CD8-positive, alpha-beta memory T cell (primary cell): ENCODE measurements at places on chromosomes 6 and 20.

- DNase-seq, result no peak
These were observed 63.1 kb downstream of the SEC63 start for GRCh38 chr6:107894809-107895396.

- peak; percentile 61 for DNase-seq
These were observed 49.7 kb upstream of the BHLHE23 start for GRCh38 chr20:63056236-63057170.

- DNase-seq, result no peak
These were observed 239.4 kb downstream of the PHACTR1 start for GRCh38 chr6:12955956-12956355.

GRCh38 chr6:116217069-116217468 lies 36.8 kb downstream of the TSPYL4 start:
- DNase-seq, result peak; percentile 46

- no peak for DNase-seq
These were observed 764.0 kb upstream of the CITED2 start for GRCh38 chr6:140138311-140139010.

- DNase-seq, result no peak
These were observed 48.6 kb upstream of the SLC16A10 start for GRCh38 chr6:111038534-111039252.

DNA sequence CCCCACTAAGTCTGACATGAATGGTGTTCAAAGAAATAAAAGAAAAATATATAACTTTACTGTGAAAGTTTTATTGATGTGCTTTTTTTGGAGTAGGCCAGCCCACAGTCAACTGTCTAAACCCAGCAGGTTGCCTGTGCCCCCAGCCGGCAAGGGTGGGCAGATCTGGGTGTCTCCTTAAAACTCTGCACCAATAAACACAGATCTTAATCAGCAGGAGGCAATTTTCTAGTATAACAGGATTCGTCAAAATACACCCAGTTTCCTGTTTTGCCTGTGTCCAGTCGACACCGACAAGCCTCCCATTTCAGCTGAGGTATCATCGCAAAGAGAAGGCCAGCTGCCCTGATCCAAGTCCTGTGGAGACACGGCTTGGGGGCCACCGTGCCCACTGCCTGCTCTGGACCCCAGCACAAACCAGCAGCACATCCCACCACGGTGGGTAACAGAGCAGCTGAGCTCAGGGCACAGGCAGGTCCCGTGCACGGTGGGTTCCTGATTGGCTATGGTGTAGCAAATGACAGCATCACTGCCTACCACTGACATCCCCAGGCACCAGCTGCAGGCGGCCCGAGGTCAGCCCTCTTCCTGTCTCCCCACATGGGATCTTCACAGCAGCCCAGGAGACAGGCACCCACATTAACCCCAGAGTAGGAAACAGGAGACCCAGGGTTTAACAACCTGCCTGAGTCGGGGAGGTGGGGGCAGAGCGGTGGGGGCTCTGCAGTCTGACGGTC lies 15.7 kb downstream of the BMP7 start:
- DNase-seq, result no peak

GRCh38 chr6:23073821-23074220 lies 504.5 kb downstream of the HDGFL1 start:
- DNase-seq, result no peak

DNA sequence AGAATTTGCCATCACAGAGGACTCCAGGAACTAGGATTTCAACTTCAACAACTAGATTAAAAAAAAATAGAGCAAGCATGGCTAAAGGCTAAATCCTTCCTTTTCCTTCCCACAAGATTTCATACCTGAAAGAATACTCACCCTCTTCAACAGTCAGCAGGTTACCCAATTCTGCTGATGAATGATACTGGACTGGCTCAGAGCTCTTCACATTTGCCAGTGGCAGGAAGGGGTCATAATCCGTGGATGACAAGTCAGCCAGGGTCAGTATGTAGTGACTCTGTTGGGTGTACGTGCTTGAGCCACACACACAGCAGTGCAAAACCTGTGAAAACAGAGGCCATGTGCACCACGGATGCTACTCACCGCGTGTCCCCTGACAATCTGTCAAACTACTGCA lies 152.9 kb downstream of the INSM1 start:
- DNase-seq, result no peak

DNA sequence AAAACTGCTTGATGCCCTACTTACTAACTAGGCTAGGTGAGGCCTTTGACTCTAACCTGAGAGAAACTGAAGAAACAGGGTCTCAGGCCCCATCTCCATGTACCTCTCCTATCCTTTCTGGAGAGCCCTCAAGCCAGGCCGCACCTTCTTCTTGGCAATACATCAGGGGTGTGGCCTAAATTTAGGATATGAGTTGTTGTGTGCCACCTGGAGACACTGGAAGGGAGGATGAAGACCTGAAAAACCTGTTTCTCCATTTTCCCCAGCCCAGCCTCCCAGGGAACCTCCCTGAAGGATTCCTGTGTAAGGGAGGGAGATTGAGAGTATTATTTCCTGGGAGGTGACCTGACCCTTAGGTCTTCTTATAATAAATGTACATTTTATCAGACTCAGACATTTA lies 3.1 kb downstream of the LY6G6D start:
- DNase-seq, result no peak

- no peak for DNase-seq
These were observed 87.5 kb downstream of the SAMD5 start for GRCh38 chr6:147595961-147596360.

DNA sequence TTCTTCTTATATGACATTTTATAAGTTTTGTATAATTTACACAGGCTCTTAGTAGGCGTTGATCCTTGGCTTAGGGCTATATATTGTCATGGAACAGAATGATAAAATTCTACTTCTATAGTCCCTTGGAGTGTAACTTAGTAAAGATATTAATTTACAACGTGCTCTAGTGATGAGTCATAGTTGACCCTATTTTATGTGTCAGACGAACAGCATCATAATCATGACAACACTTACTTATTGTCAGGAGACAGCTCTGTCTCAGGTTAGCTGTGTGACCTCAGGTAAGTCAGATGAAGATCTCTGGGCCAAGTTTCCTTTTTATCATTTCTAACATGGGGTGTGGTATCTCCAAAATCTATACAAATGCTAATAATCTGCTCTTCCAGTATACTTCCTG lies 473.5 kb downstream of the UTRN start:
- DNase-seq, result no peak

- no peak for DNase-seq
These were observed 30.1 kb downstream of the CITED2 start for GRCh38 chr6:139344186-139344963.

DNA sequence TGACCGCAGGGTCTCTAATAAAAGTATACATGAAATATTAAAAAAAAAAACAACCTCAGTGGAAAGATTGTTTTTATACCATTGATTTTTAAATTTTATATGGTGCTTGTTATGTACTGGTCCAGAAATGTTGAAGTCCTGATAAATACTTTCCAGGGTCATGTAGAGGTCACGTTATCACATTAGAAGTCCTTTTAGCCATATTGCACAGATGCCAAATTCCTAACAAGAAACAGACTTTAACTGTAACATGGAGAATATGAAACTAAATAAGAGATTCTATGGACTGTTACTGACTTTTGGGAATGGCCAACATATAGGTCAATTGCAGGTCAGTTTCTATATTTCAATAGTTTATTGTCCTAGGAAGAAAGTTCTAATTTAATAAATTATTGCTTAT lies 89.0 kb downstream of the ADGRB3 start:
- no peak for DNase-seq

DNA sequence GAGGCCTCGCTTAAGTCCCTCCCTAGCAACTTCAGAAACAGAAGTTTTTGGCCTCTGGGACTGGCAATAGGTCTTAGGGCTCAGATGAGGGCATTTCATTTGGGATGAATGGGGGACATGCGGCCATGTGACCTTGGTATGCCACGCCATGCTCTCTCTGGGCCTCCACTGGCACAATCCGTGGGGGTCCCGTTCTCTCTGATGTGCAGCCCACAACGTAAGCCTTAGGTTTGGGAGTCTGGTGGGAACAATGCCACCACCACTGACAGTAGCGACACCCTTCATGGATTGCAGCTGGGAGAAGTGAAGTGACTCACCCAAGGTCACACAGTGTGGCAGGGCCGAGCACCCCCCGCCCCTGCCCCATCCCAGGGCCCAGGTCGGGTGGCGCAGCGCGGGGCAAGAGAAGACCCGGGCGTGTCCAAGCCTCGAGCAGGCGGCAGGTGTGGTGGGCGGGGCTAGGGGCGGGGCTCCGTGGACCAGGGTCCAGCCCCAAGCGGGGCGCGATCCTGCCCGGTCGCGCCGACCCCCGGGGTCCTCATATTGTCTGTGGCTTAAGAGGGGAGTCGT lies 864 bp upstream of the CEBPB start:
- DNase-seq, result no peak

- DNase-seq, result peak; percentile 25
These were observed 2177.4 kb upstream of the DEFB115 start for GRCh38 chr20:29079769-29080690.

- no peak for DNase-seq
These were observed 53.6 kb upstream of the FAM83D start for GRCh38 chr20:38872491-38873049.

GRCh38 chr6:158053377-158054313 lies 72.0 kb downstream of the SYNJ2 start:
- DNase-seq, result no peak

GRCh38 chr20:47686545-47686944 lies 98.7 kb downstream of the SULF2 start:
- no peak for DNase-seq

DNA sequence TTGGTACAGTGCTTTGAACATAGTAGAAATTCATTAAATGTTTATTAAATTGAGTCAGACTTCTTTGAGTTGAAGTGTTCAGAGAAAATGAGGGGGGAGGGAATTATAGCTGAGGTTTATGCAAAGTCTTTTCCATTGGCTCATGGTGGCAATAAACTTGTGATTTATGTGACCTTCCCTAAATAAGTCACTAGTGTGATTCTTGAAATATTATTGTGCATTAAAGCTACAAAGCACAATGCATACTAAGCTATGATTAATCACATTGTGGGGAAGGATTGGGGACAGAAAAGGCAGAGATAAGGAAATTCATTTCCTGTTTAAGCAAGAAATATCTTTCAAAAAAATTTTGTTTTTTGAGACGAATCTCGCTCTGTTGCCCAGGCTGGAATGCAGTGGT lies 877.5 kb downstream of the TFAP2A start:
- DNase-seq, result no peak

DNA sequence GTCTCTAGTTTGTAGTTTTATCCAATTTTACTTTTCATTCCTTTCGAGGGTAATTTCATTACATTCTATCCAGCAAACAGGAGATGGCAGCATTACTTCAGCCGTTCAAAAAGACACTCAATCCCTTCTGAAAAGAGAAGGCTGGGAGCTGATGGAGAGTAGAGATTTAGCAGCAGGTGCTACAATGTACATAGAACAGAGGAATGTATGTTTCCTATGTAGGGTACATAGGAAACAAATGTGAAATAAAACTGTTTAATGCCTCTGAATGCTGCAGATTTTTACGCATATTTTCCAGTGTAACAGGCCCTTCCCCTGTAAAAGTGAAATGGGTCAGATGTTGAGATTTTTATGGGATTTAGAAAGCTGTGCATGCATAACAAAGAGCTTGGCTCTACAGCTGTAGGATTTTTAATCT lies 16.0 kb downstream of the RPS12 start:
- DNase-seq, result no peak

GRCh38 chr6:21733311-21733710 lies 139.8 kb downstream of the SOX4 start:
- DNase-seq, result no peak

DNA sequence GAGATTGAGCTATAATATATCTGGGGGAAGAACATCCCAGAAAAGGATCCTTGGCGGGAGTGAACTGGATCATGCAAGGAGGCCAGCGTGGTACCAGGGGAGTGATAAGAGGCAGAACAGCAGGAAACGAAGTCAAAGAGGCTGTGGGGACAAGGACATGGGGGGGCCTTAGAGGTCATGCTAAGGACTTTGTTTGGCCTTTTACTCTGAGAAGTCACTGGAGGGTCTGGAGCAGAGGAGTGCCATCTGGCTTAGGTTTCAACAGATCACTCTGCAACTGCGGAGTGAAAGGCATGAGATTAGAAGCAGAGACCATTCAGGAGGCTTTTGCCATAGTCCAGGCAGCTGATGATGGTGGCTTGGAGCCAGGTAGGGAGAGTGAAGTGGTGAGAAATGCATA lies 24.3 kb downstream of the MRAP2 start:
- no peak for DNase-seq

DNA sequence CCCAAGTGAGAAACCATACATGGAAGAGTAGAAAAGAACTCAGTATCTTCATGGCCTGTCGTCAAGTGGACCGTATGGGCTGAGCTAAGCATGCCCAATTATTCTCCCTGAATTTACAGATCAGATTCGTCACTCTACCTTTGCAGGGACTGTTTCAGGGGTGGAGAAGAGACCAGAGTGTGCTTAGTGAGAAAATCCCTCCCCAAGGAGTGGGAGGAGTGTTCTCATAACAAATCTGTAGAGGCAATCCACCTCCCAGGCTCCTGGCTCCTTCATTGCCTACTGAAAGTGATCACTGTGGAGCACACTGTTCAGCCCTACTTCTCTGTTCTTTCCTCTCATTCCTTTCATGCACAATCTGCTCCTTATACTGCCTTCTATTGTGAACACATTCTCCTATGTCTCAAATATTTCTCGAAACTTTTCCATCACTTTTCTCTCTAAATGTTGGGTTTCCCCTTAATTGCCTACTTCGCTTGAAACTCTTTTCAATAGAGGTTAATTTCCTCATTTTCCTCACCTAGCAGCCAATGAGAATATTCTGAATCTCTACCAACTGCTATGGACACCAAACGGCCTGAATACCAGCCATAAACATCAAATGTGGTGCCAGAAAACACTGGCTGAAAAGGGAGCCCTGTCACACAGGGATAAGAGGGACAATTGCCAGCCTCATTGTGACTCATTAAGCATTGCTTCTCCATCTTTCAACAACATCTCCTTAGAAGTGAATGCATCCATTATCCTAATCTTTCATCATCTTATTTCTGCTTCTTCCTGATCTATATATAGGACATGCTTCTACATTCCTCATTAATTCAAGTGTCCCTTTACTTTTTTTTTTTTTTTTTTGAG lies 398.3 kb downstream of the UTRN start:
- no peak for DNase-seq

- no peak for DNase-seq
These were observed 453.6 kb downstream of the COL12A1 start for GRCh38 chr6:74752303-74752702.

GRCh38 chr6:170086639-170087420 lies 204.0 kb downstream of the DLL1 start:
- DNase-seq, result no peak

DNA sequence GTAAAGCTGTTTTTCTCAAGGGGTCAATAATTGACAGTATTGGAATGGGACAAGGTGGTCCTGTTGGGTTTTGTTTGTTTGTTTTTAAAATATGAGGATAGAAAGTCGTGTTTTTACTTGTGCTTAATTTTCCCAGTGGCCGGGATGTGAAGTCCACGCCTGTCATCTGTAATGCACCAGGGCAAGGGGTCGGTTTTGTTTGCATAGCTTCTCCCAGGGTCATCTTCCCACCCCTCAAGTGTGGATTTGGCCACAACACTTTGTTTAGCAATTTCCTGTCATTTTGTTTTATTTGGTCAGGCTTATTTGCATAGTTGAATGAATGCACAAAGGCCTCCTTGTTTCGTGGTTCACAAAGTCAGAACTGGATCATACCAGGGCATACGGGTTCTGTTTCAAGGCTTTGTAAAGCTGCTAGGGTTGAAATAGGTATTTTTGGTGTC lies 29.8 kb downstream of the SYNJ2 start:
- no peak for DNase-seq

- no peak for DNase-seq
These were observed 11.4 kb upstream of the CAPN11 start for GRCh38 chr6:44147256-44147655.
